ENCODE measurements at places on chromosomes 16 and 17. TPM values are rescaled to one million over a fixed set of nuclear protein-coding genes. Genes with fewer than 3 reads are reported as not detected.

Gene ZFHX3
- 0.62 TPM for polyA plus RNA-seq

Gene IGFALS
- 0.01 TPM for polyA plus RNA-seq

Gene TBC1D28
- not detected for polyA plus RNA-seq

Gene TBC1D3K
- not detected for polyA plus RNA-seq

Gene AGRP
- not detected for polyA plus RNA-seq

Gene KCNH4
- polyA plus RNA-seq: 0.04 TPM

Gene NTN3
- not detected for polyA plus RNA-seq

Gene PLA2G15
- polyA plus RNA-seq: 3.9 TPM

Gene OTOA
- not detected for polyA plus RNA-seq

Gene NOG
- polyA plus RNA-seq: 0.06 TPM

Gene ASGR1
- 2.0 TPM for polyA plus RNA-seq

Gene SOCS1
- 2.8 TPM for polyA plus RNA-seq

Gene JUP
- polyA plus RNA-seq: 752 TPM

Gene CCL1
- polyA plus RNA-seq: not detected

Gene LGALS9C
- 28.2 TPM for polyA plus RNA-seq

Gene MARVELD3
- 2.9 TPM for polyA plus RNA-seq

Gene CEMP1
- polyA plus RNA-seq: 0.18 TPM

Gene LGALS9B
- polyA plus RNA-seq: 7.6 TPM

Gene RAB26
- 4.7 TPM for polyA plus RNA-seq

Gene SLC5A11
- 0.01 TPM for polyA plus RNA-seq

Gene C17orf100
- 2.9 TPM for polyA plus RNA-seq

Gene GAST
- not detected for polyA plus RNA-seq

Gene SMTNL2
- polyA plus RNA-seq: 1.4 TPM

Gene AATK
- polyA plus RNA-seq: 1.1 TPM

Gene TNFRSF17
- 0.12 TPM for polyA plus RNA-seq

Gene KRTAP3-1
- polyA plus RNA-seq: 0.39 TPM

Gene MYH11
- 421 TPM for polyA plus RNA-seq

Gene ALOXE3
- polyA plus RNA-seq: 0.43 TPM

Gene IRX5
- polyA plus RNA-seq: 8.9 TPM

Gene SLC2A4
- 5.4 TPM for polyA plus RNA-seq

Gene TBC1D3L
- 16.8 TPM for polyA plus RNA-seq

Gene NLRC5
- 21.7 TPM for polyA plus RNA-seq

Gene TMEM238L
- 8.1 TPM for polyA plus RNA-seq

Gene ANKRD40CL
- polyA plus RNA-seq: not detected

Gene KCNJ16
- 0.04 TPM for polyA plus RNA-seq

Gene IKZF3
- polyA plus RNA-seq: 0.52 TPM

Gene TEKT1
- not detected for polyA plus RNA-seq

Gene RNF43
- 7.5 TPM for polyA plus RNA-seq

Gene TBC1D3B
- 6.9 TPM for polyA plus RNA-seq

Gene NPIPB8
- not detected for polyA plus RNA-seq

Gene CD300H
- not detected for polyA plus RNA-seq

Gene GUCY2D
- polyA plus RNA-seq: 0.19 TPM

Gene KCNAB3
- 1.3 TPM for polyA plus RNA-seq

Gene USP6
- polyA plus RNA-seq: 0.02 TPM

Gene PCTP
- 8.7 TPM for polyA plus RNA-seq

Gene KRTAP2-2
- polyA plus RNA-seq: not detected

Gene MYH1
- not detected for polyA plus RNA-seq

Gene EXOC3L1
- 1.5 TPM for polyA plus RNA-seq

Gene TAC4
- not detected for polyA plus RNA-seq

Gene GRIN2C
- 0.10 TPM for polyA plus RNA-seq

Gene SCPEP1
- 98.3 TPM for polyA plus RNA-seq

Gene CA7
- 0.06 TPM for polyA plus RNA-seq
